ENCODE measurements at places on chromosomes 7 and 10.

GRCh38 chr7:116327752-116328151, 117.4 kb downstream of the TES start:
- no peak for DNase-seq
- H3K27ac ChIP-seq, result no peak overlapping the region
- no peaks in the 10 kb centered on the region for H3K36me3 ChIP-seq
- H3K4me3 ChIP-seq, result no peak overlapping the region
- H3K27me3 ChIP-seq, result no peaks in the 10 kb centered on the region
- H3K4me1 ChIP-seq, result no peaks in the 10 kb centered on the region

GRCh38 chr7:32490127-32490796, at the start of gene LSM5:
Gene LSM5 (minus strand): TSS chr7:32490380. CDS start chr7:32490365, 15 bp downstream.
- H3K27ac ChIP-seq, result peak within 1 kb of the TSS; percentile 96
- H3K4me1 ChIP-seq, result peaks cover 7% of the 10 kb centered on the region
- H3K4me3 ChIP-seq, result peak within 1 kb of the TSS; percentile 90
- peak; percentile 97 for DNase-seq

- DNase-seq, result peak; percentile 37
- no peaks in the 10 kb centered on the region for H3K36me3 ChIP-seq
- no peaks in the 10 kb centered on the region for H3K4me1 ChIP-seq
- H3K27me3 ChIP-seq, result no peaks in the 10 kb centered on the region
- H3K4me3 ChIP-seq, result no peak overlapping the region
- no peak overlapping the region for H3K27ac ChIP-seq
Measured at GRCh38 chr10:108783897-108784296, 1139.4 kb downstream of the XPNPEP1 start.

DNA sequence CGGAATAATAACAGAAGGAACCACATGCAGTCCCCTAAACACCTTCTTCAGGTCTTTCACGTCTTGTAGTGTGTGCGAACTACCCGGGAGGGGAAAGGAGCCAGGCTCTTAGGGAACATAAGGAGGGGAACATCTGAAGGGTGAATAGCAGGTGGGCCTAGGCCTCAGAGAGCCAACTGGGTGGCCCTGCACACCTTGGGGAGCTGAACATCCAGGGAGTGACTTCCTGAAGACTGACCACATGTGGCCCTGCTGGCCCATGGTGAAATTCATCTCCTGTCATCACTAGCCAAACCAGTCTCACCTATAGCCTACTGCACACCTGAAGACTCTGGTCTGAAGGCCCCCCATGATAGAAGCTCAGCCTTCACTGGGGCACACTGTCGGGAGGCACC, 5.6 kb downstream of the CALML3 start:
- H3K27ac ChIP-seq, result no peak overlapping the region
- no peaks in the 10 kb centered on the region for H3K36me3 ChIP-seq
- no peaks in the 10 kb centered on the region for H3K4me1 ChIP-seq
- H3K27me3 ChIP-seq, result no peaks in the 10 kb centered on the region
- H3K4me3 ChIP-seq, result no peak overlapping the region

- no peak for DNase-seq
- H3K36me3 ChIP-seq, result no peaks in the 10 kb centered on the region
- H3K4me1 ChIP-seq, result no peaks in the 10 kb centered on the region
- no peak overlapping the region for H3K27ac ChIP-seq
- no peaks in the 10 kb centered on the region for H3K27me3 ChIP-seq
- H3K4me3 ChIP-seq, result no peak overlapping the region
Measured at GRCh38 chr10:28962768-28963167, 285.4 kb downstream of the BAMBI start.
